ENCODE measurements at places on chromosomes 2 and 18.
A peak's percentile ranks its signal among the peaks of the same experiment; 100 is the strongest.

GRCh38 chr2:28419003-28419402 is 26.3 kb downstream of the FOSL2 start:
- DNase-seq, result no peak

DNA sequence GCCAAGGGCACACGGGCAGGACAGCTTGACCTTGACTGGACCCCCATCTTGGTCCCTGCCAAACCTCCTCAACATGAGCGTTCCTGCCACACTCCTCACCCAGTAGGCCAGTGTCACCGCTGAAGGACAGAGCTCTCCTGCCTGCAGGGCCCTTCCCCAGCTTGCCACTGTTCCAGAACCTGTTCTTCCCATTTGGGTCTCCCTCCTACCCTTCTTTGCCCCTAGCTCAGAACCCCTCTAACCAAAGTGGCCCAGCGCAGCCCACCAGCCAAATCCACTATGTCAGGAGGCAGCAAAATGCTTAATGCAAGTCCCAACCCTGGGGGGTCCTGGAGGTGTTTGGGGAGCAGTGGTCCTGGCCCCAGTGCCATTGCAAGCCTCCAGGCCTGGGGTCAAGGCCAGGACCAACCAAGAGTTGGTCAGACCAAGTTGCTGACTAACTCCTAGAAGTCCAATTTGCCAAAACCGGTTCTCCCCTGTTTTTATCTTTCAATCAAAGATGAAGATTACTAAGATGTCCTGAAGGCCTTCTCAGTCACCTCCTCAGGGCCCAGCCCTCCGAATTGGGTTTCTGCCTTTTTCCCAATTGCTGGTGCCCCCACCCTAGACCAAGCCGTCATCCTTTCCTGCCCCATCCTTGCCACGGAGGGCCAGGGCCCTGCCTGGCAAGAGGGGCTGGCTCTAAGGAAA is 4.5 kb upstream of the ASPRV1 start:
- DNase-seq, result no peak

DNA sequence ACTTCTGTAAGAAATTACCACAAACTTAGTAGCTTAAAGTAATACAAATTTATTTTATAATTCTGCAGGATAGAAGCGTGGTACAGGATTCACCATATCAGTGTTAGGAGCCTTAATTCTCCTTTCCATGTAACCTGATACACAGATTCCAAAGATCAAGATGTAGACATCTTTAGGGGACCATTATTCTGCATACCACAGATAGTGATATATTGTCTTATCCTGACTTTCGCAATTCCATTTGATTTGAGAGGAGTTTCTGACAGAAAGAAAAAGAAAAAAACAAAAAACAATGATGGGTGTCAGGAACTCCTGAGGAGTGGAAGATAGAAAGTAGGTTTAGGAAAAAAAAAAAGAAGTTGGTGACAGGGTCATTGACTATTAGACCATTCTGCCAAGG is 24.1 kb downstream of the KLHL23 start:
- DNase-seq, result no peak

DNA sequence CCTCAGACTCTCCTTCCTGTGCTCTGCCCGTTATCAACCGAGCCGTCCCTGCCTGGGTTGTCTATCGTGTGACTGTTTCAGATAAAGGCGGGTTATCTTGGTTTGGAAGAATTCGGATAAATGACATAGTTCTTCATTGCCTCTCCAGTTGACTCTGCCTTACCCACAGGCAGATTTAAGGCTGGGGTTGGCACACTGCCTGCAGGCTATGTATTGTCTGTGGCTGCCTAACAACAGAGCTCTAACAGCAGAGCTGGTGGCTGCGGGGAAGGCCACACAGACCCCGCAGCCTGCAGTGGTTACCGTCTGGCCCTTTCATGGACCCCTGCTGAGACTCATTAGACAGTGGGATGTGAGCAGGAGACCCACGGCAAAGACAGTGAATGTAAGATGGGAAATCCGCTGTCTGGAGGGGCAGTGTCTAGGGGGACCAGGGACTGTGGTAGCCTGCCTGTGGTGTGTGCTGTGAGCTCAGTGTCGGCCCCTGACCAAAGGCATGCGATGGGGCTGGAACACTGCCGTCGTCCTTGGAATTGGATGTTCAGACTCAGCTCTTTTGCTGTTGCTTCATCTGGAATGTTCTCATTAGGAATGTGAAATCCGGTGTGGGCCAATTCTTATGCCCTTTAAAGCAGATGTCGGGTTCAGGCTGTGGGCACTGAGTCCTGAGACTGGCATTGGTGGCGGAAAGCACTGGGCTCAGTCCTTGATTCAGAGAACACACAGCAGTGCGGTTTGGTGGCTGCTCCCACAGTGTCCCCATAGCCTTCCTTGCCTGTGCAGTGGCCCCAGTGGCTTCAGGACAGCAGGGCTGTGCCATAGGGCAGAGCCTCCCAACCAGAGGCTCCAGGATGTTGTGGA is 44.5 kb downstream of the SH3RF3 start:
- DNase-seq, result no peak

DNA sequence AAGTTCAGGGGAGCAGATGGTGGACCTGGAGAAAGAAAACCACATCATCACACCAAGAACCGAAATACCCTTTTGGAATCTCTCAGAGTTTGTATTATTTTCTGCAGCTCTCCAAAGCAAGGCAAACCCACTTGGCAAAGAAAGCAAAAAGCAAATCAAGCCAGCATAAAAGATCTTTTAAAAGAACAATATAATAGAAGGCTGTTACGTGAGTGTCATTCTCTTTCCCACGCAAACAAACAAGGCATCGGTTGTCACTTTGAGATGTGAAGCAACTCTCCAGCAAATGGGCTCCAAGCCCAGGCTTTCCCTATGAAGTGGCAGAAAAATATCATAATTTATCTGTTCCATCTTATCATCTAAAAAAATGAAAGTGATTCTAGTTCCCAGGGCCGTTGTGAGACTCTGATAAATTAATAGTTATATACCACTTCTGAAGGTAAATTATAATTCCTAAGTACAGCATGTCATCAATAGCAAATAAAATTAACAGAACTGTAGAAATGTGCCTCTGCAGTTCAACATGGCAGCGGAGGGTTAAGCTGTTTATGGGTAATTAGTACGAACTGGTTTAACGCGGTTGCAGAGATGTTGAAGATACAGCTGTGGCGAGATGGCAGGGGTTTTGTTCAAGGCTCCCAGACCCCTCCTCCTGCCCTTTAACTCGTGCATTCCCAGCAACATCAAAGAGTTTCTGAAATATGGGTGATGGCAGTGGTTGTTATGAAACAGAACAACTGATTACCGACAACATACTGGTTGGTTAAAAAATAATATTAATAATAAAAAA is 89.2 kb downstream of the EPHA4 start:
- no peak for DNase-seq

- peak; percentile 31 for DNase-seq
Measured at GRCh38 chr2:231270221-231271114, 72.0 kb downstream of the ARMC9 start.
